SK-N-SH treated with all-trans-retinoic acid at 6 μM for 48 hours (cell line): ENCODE measurements at places on chromosomes 11 and 22.

GRCh38 chr11:7986768-7987559, at the start of gene EIF3F:
Gene EIF3F (plus strand): TSS chr11:7987337. CDS start chr11:7987353, 16 bp downstream.
- ATAC-seq: peak; percentile 100

DNA sequence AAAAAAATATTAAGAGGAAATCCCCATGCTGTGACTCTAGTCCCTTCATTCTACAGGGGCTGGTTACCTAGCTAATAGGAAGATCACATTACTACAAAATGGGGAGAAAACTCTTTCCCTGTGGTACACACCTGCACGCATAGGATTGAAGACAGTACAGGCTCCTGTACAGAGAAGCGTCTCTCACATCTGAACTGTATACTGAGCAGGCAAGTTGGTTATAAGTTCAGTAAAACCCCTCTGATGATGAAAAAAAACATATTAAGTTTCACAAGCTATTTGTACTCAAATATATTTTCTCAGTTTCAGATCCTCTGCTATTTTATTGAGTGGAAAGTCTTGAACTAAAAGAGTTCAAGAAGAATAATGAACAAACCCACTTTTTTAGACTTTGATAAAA, 156.9 kb upstream of the HSD17B12 start:
- ATAC-seq: no peak

DNA sequence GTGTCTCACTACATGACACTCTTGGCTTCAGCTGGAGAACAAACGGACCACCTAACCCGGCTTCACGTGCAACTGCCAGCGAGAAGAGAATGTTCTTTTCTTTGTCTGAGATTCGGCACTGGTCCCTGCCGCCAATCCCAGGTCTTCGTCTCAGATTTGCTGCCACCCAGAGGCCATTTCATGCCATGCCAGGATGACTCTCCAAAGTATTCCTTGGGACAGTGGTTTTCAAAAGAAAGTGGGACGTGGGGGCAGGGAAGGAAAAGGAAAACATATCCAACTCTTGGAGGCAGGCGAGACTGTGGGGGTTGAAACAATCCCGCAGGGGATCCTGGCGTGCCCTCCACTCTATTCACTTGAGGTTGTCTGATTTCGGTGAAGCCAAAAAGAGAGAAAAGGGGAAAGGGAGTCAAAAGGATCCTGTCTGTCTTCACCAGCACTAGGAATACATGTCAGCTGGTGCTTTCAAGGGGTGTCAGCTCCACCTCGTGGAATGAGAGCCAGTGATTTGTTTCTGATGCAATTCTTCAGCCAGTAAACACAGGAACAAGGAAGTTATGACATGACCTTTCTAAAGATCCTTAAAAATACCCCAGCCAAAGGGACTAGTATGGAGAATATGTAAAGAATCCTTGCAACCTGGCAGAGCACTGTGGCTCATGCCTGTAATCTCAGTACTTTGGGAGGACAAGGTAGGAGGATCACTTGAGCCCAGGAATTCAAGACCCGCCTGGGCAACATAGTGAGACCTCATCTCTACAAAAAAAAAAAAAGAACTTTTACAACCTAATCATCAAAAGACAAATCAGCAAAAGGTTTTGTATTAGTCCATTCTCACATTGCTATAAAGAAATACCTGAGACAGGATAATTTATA, 41.0 kb upstream of the APLNR start:
- peak; percentile 98 for ATAC-seq

GRCh38 chr11:62710001-62710345, 2.5 kb downstream of the GNG3 start:
- no peak for ATAC-seq

DNA sequence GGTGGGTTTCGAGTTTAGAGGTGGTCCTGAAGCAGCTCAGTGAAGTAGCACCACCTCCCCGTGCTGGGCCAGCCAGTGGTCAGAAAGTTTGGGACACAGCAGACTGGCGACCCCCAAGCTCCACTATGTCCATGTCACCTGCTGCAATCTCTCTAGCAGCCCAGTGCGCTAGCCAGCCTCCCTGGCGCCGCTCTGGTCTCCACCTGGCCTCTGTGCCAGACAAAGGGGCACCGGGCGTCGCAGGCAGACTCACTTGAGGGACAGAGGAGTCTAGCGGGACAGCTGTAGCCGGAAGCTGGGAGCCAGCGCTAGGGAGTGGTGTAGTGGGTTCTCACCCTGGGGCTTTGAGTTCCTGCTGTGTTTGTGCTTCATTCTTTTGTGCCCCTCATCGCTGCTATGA, 25.5 kb downstream of the MYBPC3 start:
- no peak for ATAC-seq

DNA sequence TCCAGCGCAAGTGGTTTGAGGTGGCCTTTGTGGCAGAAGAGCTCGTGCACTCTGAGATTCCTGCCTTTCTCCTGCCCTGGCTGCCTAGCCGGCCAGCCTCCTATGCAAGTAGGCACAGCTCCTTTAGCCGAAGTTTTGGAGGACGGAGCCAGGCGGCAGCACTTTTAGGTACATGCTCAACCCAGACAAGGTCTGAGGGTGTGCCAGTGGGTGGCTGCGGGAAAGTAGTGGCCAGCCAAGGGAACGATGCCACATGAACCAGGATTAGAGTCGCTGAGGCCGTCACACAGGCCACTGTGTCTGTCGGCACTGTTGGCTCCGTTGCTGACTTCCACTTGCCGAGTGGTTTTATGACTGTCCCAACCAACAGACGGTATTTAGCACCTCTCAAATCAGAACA, 64.8 kb upstream of the YWHAH start:
- ATAC-seq: no peak

DNA sequence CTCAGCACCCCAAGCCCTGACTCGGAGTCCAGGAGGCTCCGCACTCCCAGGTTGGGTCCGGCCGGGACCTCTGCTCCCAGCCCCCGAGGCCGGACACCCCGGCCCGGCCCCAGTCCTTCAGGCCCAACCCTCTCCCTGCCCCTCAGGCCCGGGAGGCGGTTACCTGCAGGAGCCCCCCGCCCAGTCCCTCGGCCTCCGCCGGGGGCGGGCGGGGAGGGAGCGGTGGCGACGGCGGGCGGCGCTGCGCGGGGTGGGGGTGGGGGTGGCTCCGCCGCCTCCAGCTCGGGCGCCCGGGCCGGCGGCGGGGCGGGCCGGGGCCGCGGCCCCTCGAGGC, 310 bp downstream of the TCF20 start:
- ATAC-seq: peak; percentile 39

GRCh38 chr22:33515795-33516194, 404.5 kb downstream of the LARGE1 start:
- ATAC-seq: no peak

- no peak for ATAC-seq
These were observed 53.2 kb downstream of the PIK3C2A start for GRCh38 chr11:17154409-17155159.

DNA sequence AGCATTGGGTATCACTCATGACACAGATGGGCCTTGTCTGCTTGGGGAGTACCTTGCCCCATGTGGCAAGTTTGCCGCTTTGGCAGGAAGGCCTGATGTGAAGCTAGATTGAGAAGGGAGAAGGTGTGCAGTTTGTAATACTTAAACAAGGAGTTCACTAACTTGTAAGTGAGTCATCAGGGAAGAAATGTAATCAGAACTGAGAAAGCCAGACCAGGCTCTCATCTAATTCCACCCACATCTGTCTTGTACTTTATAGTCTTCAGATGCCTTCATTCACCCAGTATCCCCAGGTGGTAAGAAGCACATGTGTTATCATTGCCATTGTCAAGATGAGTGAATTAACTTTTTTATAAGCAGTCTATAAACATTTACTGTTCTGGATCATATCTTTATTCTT, 116.0 kb upstream of the DDI1 start:
- peak; percentile 47 for ATAC-seq

DNA sequence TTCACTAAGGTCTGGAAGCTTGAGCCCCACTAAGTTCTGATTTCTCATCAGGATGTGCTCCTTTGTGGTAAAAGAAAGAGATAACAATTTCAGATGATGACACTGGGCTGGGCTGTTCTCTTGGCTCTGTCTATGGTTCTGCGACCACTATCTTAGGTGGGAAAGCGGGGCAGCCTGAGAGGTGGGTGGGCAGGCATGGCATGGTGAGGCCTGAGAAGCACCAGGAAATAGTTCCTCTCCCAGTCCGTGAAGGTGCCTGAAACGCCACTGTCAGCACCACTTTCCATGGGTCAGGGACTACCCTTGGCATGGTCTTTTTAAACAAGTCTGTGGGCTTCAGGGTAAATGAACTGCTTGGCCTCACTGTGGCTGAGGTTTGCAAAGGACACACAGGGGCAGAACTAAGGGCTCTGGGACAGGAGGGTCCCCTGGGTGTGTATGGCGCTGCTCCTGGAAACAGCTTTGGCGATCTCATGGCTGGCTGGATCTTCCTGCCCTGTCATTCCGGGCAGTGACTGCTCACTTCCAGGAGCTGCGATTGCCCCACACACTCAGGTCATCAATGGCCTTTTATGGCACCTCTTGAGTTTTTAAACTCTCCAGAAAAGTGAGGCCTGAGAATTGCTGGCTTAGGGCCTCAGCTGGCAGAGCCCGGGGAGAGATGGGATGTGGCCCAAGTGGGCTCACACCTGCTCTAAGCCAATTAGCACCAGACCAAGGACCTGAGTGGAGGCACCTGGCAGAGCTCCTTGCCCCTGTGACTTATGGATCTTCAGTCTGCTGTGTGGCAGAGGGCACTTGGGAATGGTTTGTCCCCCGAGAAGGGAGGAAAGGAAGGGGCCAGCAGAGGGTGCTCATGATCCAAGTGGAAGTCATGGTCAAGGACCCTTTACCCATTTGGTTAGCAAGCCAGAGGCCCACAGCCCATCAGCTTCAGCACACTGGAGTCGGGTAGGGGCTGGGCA, 55.6 kb upstream of the LYVE1 start:
- peak; percentile 75 for ATAC-seq

DNA sequence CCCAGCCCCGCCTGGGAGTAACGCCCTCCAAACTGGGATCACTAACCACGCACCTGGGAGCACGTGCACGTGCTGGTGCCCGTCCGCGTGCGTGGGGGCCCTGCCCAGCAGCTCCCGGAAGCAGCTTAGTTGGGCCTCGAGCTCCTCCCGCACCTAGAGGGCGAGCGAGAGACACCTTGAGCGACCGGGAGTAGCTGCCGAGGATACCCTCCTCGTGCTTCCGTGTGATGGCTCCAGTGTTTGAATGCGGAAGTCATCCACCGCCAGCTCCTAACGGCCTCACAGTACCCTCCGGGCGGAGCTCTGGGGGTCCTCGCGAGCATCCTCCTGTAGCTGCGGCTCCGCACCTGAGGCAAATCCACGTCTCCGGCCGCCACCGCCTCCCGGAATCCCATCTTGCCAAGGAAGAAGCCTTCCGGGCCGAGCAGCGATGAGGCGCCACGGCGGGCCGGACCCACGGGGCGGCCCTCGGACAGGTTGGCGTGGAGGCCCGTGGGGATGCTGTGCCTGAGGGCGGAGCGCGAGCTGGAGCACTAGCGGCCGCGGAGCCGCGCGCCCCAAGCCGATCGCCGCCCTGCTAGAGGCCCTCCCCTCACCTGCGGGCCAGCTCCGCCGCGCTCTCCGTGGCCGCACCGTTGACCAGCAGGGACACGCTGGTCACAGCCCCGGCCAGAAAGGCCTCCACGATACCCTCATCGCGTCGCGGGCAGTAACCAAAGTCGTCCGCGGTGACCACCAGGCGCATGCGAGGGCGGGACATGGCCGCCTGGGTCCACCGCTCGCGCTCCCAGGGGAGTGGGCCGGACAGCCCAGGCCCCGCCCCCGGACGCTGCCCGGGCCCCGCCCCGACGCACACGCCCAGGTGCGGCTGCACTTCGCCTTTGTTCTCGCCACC, at the start of gene YDJC:
TSS of gene YDJC (minus strand) at position 768 of the 895 bp plus-strand sequence. CDS start at position 760, 8 bp downstream.
- peak; percentile 95 for ATAC-seq

DNA sequence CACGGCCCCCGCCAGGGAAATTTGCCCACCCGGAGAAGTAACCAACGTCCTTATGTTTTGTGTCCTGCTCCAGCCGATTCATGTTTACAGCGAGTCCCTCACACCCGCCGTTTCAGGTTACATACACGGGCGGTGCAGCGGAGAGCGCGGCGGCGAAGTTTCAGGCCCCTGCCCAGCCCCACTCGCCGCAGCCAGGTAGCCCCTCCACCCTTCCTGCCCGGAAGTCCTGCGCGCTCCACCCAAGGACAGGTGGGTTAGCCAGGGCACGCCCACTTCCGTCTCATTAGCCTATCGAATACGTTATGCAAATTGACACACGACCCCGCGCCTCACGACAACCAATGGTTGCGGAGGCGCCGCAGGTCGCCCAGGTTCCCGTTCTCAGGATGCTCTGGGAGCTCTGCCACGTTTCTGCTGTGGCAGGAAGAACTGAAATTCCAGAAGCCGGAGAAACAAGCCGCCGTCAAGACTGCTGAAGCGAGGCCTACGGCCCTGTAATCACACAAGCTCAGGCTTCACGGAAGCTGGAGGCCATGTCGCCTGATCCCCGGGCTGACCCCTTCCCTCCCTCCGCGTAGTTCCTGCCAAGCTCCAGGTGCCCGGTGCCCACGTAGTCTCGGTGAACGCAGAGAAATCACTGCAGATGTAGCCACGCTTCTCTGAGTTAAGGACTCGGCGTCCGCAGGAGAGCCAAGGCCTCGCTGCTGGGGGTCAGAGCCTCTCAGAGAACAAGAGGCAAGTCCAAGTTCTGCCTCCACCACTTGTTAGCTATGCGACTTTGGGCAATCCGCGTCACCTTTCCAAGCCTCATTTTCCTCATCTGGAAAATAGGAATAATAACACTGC, 22.4 kb upstream of the MYH9 start:
- ATAC-seq: no peak

- peak; percentile 84 for ATAC-seq
These were observed 12.2 kb upstream of the OR52D1 start for GRCh38 chr11:5476186-5476819.

DNA sequence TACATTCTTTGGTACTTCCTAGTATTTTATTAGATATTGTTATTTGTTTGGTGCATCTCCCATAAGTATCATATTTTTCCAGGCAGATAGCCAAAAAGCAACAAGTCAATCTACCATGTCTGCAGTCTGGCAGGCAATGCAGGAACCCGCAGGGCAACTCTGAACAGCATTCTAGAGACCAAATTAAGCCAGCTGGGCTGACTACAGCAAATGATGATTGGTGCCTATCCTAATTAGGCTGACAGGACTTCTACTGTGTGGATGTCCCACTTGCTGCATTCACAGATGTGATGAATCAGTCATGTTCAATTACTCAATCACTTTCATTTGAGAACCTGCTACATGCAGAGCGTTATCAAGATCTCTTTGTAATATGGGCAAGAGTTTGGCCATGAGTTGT, 40.3 kb upstream of the AMOTL1 start:
- ATAC-seq: no peak

DNA sequence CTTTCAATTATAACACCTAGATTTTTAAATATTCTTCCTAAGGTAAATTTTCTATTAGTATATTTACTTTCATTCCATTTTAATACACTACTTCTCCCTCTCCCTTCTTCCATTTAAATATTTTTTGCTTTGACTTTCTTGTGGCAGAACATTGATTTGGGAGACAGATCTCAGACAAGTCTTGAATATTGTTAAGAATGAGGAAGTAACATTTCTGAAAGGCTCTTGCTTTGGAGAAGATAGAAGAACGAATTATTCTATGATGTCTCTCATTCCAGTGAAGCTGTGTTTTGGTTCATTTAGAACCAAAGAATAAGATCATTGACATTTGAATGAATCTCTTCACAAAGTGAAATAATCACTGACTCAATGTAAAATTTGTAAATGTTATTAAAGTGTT, 2.4 kb downstream of the IPO7 start:
- no peak for ATAC-seq
